ENCODE measurements at places on chromosomes 16 and 17.

- no peak for DNase-seq
These were observed 25.8 kb downstream of the COX4I1 start for GRCh38 chr16:85825326-85825725.

DNA sequence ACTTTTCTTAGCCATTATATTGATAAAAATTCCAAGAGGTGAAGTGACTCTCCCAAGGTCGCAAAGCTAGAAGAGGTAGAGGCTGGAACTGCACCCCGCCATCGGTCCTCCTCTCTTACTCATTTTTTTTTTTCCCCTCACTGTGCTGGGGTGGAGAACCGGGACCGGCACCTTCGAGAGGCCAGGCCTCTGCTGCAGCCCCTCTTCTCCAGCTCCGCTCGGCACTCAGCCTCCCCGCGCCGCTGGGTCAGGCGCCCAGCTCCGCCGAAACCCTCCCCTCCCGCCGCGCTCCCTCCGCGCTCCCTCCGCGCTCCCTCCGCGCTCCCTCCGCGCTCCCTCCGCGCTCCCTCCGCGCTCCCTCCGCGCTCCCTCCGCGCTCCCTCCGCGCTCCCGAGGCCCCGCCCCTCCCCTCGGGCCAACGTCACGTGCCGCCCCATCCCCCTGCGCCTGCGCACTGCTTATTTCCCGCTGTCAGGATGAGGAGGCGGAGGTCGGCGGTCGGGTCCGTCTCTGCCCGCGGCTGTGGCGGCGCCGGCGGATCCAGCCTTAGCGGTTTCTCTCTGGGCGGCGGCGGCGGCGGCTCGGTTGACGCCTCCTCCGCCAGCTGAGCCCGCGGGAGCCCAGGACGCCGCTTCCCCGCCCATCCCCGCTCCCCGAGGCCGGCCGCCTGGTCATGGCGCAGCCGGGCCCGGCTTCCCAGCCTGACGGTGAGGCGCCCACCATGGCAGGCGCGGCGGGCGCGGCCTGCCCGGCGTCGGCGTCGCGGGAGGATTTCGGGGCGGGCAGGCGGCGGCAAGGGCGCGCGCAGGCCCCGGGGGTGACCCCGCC, at the start of gene RABEP1:
TSS of gene RABEP1 (plus strand) at position 471 of the 828 bp plus-strand sequence. CDS start at position 674, 203 bp downstream.
- DNase-seq: peak; percentile 95

DNA sequence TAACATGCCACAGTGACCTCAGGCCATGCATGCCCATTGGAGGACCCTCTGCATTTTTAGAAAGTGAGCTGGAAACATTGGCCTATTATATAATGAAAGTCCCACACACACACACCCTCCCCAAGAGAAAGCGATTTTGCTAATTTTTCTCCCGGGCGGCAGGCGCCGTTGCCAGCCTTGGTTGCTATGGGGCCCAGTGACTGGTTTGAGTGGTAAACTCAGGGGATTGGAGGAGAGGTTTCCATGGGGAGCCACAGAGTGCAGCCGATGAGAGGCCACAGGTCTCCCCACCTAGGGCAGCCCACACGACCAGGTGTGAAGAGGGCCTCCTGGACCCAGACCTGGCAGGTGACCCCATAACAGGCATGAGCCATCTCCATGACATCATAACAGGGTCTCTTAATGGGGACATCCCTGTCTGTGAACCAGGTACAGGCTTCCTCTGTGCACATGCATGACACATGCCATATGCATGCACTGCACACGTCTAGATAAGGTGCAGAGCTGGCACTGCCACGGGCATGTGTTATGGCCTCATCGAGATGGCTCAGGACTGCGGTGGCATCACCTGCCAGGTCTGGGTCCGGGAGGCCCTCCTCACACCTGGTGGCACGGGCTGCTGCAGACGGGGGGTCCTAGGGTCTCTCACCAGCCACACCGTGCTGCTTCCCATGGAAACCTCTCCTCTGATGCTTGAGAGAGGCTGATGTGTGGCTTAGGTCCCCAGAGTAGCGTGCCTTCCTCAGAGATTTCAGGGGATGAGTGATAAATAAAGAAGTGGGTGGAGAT, 144.1 kb downstream of the RBFOX3 start:
- no peak for DNase-seq

GRCh38 chr17:19321481-19322128, 40.9 kb downstream of the B9D1 start:
- DNase-seq: no peak

DNA sequence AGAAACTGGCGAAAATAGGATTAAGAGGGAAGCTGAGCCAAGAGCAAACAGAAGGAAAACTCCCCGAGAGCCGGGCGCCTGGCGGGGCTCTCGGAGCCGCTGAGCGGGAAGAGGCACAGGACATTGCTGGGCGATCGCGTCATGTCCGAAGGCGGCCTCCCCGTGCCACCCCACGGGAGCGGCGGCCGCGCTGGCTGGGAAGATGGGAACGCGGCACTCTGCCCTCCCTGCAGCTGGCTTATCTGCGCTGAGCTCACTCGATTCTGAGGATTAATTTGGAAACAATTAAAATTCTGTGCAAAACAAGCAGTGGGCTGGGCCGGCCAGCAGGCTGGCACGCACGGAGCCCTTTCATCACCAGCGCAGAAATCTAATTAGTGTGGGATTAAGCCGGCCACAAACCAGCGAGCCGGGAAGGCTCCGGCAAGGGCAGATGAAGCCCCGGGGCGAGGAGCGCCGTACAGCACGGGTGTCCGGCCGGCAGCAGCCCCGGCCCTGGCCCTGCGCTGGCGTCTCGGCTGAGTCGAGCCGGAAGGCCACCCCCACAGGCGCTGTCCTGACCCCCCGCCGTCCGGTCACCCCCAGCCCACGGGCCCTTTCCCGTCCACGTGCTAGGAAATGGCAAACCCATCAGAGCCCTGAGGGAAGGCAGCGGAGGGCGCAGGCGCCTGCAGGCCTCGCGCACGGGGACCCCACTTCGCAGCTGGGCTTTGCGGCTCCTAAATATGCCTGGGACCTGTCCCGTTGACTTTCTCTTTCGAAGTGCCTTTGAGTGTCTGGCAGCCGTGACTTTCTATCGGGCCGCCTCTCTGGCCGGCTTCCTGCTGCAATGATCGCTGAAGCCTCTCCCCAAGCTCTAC, 37.9 kb downstream of the SOX8 start:
- DNase-seq: no peak

DNA sequence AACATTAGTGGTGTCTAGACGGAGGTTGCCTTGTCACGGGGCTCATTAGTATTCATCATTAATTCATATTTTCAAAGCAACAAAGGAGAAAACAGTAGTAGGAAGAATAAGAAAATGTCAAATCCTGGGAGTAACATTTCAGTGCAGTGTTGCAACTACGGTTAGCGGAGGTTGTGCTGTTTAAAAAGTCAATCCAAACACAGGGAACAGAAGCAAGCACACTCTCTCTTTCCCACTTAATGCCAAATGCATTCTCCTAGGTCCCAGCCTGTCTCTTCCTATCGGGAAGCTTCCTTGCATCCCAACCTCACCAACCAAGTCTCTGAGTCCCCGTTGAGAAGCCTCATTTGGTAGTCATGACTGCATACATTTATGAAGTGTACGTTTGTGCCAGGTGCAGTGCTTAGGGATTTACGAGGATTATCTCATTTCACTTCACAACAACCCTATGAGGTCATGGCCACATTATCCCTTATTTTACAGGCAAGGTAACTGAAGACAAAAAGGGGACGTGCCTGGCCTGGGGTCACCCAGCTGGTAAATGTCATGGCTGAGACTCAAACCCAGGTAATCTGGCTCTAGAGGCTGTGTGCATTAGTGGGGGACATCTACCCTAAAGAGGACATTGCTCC, 283.6 kb upstream of the SALL1 start:
- DNase-seq: no peak

- no peak for DNase-seq
These were observed 93.0 kb downstream of the CYTH1 start for GRCh38 chr17:78689029-78689428.

- DNase-seq: no peak
These were observed 263.5 kb downstream of the SNX29 start for GRCh38 chr16:12240036-12240435.
